ENCODE measurements at places on chromosomes 13 and 19. TPM values are rescaled to one million over a fixed set of nuclear protein-coding genes. Genes with fewer than 3 reads are reported as not detected.

TBCB gene
- total RNA-seq = 137 TPM

PGLYRP2 gene
- not detected for total RNA-seq

CBLC gene
- not detected for total RNA-seq

CYP2A7 gene
- total RNA-seq = not detected

PDX1 gene
- total RNA-seq = not detected

FOSB gene
- total RNA-seq = 22.1 TPM

ELSPBP1 gene
- total RNA-seq = not detected

IQCN gene
- 1.3 TPM for total RNA-seq

MBNL2 gene
- total RNA-seq = 17.7 TPM

SMAD9 gene
- not detected for total RNA-seq

ZNF561 gene
- total RNA-seq = 35.9 TPM

TRAPPC6A gene
- 24.3 TPM for total RNA-seq

PPFIA3 gene
- total RNA-seq = 3.2 TPM

- no peak for DNase-seq
Measured at GRCh38 chr19:14686411-14686810, 3.4 kb upstream of the ZNF333 start.

- no peak for DNase-seq
Measured at GRCh38 chr13:35643625-35644024, 167.1 kb upstream of the MAB21L1 start.

GRCh38 chr13:49532593-49532992 is 36.8 kb downstream of the PHF11 start:
- DNase-seq = no peak

DNA sequence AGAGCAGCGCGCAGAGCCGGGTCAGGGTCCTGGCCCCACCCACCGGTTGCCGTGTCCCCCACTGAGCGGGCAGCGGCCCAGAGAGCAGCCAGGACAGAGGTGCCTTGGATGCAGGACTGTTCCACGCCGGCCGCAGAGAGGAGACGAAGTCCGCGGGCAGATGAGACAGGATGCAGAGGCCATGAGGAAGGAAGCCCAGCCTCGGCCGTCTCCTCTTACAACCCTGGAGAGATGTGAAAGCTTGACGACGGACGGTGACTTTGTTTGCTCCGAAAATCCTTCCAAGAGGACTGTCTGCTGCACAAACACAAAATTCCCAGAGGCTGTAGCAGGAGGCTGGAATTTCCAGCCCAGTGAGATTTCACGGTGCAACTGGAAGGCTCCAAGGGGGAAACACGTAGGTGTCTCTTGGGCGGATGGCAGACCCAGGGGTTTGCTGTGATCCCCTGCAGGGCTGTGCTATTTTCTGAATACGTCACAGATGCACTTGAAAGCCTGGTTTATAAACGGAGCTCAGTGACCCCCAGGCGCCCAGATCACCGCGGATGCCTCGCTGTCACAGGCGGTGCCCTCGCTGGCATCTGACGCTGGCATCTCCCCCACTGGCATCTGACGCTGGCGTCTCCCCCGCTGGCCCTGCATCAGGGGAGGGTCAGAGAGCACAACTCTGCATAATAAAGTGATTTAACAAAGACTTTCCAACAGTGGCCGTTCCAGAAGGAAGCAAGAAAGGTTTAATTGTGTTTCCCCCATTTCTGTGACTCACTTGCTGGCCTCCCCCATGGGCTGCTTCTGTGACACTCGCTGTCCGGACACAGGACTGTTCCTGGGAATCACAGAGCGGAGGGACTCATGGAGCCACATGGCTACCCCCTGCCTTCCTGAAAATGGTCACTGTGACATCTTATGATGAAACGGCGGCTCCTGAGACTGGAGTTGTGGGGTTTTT is 62.0 kb upstream of the C13orf46 start:
- DNase-seq = no peak

GRCh38 chr19:4909156-4909896 is at the start of gene UHRF1:
UHRF1 (plus strand) TSS chr19:4909501; CDS start chr19:4910886, 1,385 bp downstream.
- peak; percentile 6 for DNase-seq

- DNase-seq = no peak
Measured at GRCh38 chr13:97786510-97786909, 167.0 kb upstream of the IPO5 start.

GRCh38 chr13:101098873-101099272 is 317.4 kb downstream of the NALCN start:
- DNase-seq = no peak

DNA sequence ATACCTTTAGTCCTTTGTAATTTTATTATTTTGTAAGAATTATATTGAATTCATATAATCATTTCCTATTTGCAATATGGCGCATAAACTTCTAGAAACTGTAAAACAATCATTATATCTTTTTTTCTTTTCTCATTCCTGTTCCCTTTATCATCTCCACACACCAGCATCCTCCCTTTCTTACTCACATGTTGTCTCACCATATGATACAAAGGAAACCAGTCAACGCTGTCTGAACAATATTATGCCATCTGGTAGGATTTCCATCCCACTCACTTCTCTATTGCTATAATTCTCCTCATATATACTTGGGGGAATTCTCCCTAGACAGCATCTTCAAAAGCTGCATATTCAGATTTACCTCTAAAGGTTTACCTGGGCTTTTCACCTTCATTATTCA is 389.8 kb downstream of the NDFIP2 start:
- DNase-seq = no peak

DNA sequence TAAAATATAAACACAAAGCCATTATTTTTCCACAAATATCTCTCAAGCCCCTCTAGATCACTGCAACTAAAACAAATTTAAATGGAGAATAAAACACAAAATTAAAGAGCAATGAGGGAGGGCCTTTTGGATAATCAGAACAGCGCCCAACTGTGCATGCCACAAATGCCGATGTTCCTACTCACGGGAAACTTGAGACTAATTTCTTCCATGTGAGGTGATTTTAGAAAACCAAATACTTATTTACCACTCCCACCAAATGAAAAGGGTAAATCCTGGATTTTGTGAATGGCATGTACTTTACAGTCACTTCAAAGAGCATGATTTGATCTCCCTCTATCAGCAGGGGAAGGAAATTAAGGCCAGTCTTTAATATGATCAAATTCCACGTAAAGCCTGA is 74.8 kb downstream of the SLC7A1 start:
- DNase-seq = no peak

DNA sequence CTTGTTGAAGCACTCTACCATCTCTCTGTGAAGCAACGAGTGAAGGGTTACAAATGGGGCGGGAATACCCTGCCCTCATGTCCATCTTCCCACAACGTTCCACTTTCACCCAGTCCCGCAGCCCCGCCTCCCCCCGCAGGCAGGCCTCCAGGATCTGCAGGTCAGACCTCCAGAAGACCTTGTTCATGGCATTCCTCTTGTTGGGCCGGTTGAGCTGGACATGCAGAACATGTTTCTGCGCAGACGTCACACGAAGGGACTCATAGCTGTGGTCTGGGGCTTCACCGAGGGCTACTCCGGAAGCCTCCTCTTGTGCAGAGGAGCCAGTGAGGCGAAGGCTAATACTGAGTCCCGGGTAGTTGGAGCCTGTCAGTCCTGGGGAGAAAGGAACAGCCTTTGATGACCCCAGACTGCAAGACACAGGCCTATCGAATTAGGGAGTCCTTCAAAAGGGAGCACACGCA is 420 bp downstream of the ECH1 start:
- DNase-seq = no peak

DNA sequence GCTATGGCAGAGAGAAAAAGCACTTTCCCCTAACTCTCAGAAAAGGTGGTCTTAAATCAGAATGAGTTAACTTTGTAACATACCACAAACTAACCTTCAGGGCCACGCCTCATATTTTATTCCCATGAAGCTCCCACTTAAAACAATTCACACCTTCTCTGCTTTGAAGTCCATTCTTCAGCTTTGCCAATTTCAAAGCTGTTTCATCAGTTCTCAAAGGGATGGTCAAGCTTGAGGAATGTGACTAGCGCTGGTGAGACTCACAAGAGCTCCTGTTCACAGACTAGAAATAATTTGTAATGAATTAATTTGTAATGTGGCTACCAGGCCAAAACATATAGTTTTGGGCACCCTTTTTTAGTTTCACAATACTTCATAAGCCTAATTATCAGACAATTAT is 68.2 kb downstream of the STK24 start:
- no peak for DNase-seq

DNA sequence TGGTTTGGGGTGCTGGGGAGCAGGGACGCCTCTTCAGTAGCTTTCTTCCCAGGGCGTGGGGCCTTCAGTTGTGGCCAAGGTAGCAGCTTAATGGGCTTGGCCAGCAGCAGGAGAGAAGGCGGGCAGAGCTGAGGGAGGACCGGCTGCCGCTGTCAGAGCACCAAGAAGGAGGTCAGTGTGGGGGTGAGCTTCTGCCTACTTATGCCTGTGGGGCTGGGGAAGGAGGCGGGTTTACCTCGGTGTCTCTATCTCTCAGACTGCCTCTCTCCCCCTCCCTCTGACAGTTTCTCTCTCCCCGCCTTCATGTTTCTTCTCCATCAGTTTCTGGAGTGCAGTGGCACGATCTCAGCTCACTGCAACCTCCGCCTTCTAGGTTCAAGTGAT is at the start of gene CAPN12:
Gene CAPN12, minus strand, starts transcription at position 177 of the 384 bp plus-strand sequence. CDS start 309 bp downstream, outside the sequence.
- DNase-seq = no peak

DNA sequence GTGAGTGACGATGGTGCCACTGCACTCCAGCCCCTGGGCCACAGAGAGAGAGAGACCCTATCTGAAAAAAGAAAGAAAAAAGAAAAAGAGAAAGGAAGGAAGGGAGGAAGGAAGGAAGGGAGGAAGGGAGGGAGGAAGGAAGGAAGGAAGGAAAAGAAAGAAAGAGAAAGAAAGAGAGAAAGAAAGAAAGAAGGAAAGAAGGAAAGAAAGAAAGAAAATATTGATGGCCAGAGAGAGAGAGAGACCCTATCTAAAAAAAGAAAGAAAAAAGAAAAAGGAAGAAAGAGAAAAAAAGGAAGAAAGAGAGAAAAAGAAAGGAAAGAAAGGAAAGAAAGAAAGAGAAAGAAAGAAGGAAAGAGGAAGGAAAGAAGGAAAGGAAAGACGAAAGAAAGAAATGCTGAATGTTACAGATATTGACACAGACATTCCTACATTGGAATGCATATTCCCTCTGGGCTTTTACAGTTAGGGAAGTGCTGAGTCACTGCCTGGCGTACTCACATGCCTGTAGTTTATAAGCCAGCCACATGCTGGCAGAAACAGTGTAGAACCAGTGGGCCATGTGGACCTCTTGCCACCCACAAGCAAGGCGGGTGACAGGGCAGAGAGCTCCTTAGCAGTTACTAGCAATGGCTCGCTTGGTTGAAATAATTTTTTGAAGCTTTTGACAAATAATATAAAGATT is 34.6 kb upstream of the SLC46A3 start:
- no peak for DNase-seq

DNA sequence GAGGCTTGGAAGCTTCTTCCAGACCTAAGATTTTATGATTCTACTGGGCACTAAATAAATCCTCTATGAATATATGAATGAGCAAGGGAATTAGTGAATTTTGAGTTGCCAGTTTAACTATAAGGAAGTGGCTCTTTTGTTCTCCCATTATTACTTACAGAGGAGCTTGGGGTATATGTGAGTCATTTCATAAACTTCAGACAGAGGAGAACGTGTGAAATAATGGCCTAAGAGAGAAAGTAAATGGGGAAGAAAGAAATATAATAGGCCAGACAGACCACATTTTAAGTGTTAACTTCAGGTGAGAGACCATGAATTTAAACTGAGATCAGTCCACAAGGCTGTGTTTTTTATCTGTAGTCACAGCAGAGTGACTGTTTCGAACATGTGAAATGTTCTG is 570.9 kb downstream of the GPC6 start:
- DNase-seq = no peak

DNA sequence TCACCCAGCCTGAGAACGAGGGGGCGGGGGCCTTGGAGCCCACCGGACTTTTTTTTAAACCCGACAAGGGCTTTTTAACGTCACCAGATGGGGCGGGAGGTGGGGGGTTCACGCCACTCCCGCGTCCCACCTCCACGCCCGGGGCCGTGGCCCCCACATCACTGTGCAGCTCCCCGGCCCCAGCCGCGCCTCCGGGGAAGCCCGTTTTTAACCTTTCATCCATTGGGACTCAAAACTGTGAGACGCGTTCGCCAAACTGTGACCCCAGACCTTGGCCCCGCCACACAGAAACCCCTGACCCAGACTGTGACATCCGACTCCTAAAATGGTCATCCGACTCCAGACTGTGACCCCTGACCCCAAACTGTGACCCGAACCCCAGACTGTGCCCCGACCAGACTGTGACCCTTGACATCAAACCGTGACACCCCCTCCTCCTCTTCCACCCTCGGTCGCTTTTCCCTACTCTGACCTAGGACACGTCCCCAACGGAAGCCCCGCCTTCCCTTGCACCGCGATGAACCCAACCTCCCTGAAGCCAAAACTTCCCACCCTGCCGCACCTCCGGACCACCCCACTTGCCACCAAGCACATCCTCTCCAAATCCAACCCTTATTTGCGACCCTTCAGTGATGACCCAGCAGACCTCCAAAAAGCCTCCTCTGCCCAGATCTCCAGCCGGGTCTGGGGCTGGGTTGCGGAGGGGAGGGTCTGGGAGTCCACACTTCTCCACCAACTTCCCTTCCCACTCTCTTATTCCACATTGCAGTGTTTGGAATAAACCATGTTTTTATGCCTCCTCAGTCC is 1.5 kb upstream of the GRWD1 start:
- DNase-seq = no peak

DNA sequence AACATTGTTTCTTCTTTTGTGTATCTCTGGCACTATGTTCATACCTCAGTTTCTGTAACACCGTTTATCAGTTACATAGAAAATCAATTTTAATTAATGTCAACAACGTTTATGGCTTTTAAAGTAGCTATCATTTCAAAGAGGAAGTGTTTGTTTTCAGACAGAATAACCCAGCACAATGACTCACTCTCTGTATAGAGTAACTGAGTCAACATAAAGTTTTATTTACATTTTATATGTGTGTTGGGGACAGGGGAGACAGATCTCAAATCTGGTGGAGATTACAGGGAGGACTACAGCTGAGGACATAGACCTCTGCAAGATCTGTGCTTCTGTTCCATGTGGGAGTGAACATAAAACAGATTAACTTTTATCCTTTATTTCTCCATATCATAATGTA is 2590.1 kb downstream of the PCDH9 start:
- DNase-seq = no peak

GRCh38 chr19:46924874-46925547 is 64.2 kb downstream of the ARHGAP35 start:
- DNase-seq = no peak

GRCh38 chr19:45766869-45767346 is 2.1 kb downstream of the SIX5 start:
- no peak for DNase-seq

DNA sequence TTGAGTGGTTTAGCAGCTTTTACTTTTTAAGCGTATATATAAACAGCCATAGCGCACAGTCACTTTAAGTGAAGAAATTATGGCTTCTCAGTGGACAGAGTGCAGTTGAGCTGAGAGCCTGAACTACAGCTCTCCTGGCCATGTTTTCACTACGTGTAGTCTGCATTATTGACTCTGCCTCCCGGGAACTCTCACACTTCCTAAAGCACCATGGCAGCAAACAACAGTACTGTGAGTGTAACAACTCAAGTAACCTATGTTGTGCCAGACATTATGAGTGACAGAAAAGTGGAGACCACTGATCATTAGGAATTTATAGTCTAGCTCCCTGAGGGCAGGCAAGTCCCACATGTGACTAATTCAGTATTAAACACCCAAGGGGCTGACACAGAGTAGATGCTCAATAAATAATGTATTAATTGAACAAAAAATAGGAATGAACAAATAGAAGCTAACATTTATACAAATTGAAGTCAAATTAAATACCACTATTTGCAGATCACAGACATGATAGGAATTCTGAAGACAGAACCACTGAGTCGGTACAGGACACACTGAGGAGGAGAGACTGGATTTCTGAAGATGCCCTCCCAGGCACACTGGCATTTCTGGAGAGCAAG is 19.7 kb downstream of the EFNB2 start:
- no peak for DNase-seq

Measured in CD8-positive, alpha-beta memory T cell (primary cell).